ENCODE measurements at places on chromosomes 12 and 14. TPM values are rescaled to one million over a fixed set of nuclear protein-coding genes. Genes with fewer than 3 reads are reported as not detected.

Gene TMEM121
- total RNA-seq = 12.1 TPM

DNA sequence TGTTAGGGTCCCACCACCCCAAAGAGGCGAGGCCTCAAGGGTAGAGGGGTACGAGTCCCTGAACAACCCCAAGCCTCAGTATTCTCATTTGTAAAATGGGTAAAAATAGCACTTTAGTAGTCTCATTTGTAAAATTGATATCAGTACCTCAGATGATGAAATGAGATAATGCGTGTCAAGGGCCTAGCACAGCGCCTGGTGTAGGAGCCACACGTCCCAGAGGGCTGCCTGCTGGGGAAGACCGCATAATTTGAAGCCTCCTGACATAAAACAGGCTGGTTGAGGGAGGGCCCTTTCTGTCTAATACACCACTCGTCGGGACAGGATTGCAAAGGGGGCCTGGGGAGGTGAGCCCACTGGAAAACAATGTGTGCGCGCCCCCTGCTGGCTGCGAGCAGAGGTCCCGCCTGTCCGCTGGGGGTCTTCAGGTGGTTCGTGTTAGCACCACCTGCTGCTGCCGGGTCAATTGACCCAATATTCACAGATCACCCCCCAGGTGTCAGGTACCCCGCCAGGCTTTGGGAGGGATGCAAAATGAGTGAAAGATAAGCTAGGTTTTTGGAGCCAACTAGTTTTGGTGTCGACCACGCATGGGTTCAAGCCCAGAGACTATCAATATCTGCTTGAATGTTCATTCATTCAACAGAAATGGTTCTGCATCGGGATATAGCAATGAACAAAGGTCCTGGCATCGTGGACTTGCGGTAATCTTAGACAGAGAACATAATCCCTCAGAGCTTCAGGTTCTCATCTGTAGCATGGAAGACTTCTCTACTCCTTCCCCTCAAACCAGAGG, 24.7 kb upstream of the IRF2BPL start:
- peak overlapping the region; percentile 66 for H3K27ac ChIP-seq
- H3K36me3 ChIP-seq = no peaks in the 10 kb centered on the region
- peak; percentile 76 for DNase-seq
- H3K27me3 ChIP-seq = no peaks in the 10 kb centered on the region
- H3K4me1 ChIP-seq = peaks cover 29% of the 10 kb centered on the region

DNA sequence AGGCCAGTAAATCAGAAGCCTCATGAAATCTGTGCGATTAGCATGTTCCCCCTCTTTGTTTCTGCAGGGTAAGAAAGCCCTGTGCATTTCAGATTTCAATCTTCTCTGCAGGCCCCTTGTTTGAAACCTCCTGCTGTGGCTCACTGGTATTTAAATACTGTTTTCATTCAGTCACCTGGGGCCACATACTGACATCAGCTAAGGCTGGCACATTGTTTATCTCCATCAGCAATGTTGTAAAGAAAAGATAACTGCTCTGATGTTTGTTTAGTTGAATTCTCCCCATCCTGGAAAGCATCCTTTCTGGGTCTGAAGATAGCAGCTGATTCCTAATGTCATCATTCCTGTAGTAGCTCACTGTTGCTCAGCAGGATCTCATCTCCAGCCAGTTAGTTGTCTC, 554.9 kb downstream of the NRXN3 start:
- H3K36me3 ChIP-seq = no peaks in the 10 kb centered on the region
- no peaks in the 10 kb centered on the region for H3K27me3 ChIP-seq
- H3K4me1 ChIP-seq = no peaks in the 10 kb centered on the region
- no peak for DNase-seq

Gene NPC2
- 300 TPM for total RNA-seq

Gene IPO4
- 59.1 TPM for total RNA-seq

Gene SLC10A1
- total RNA-seq = not detected

Gene FBLN5
- total RNA-seq = 65.3 TPM

Gene LTB4R
- 9.6 TPM for total RNA-seq
